ENCODE measurements at places on chromosomes 3 and 15.

DNA sequence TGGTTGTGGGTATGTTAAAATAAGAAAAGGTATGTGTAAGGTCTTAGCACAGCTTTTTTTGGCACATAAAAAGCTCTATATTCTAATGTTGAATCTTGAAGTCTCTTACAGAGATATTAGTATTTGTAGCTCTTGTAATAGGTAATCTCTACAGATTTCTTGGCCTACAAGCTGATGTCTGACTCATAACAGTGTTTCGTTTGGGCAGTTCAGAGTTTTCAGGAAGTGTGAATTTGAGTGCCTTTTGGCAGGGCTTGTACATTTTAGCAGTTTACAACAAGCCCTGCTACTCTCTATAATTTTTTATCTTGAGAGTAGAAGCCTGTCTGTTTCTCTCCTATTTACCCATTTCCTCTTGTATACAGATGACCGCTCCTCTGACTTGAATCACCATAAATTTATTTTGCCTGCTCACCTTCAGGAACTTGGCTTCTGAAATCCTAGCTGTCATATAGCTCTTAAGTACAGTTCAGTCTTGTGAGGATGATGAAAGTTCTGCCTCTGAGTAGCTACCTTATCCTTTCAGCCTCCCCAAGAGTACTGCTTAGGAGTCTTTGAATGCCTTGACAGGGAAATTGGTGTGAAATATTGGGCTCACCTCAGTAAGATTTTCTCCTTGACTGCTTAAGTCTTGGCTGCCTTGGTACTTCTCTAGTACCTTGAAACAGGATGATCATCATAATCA, 419.9 kb upstream of the RARB start:
- no peak for DNase-seq

DNA sequence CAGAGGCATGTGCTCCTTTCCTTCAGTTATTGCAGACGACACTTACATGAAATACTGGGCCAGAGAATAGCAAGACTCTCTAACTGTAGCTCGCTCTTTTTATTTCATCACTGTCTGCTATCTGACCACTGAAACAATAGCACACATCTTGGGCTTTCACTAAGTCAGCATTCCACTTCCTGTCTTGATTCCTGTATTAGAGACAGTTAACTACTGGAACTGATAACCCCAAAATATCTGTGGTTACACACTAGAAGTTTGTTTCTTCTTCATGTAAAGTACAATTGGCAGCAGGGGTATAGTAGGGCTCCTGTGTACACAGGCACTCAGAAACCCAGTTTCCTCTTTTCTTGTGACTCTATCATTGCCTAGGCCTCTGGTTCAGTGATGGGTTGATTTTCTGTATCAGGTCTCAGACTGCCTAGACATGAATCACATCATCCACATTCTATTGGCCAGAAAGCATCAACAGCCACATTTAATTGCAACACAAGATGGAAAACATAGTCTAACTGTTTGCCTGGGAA, 230.2 kb upstream of the CD96 start:
- DNase-seq, result no peak

- no peak for DNase-seq
Measured at GRCh38 chr3:127524296-127524896, 66.1 kb downstream of the TPRA1 start.

GRCh38 chr3:157416347-157417087, 20.1 kb upstream of the PTX3 start:
- DNase-seq, result no peak

DNA sequence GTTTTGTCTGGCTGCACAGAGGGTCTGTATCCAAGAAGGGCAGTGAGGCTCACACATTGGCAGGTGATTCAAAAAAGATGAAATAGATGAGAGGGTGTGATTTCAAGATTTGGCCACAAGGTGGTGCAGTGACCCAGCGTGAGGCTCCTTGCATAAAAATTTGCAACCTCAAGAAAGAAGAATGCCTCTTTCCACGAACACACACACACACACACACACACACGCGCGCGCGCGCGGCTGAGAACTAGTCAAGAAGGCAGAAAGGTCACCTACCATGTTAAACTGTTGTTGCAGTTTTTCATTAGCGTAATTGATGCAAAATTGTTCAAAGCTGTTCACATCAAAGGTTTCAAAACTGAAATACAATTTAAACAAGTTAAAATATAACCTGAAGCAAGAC, 39.2 kb downstream of the MYO5C start:
- DNase-seq, result no peak

- no peak for DNase-seq
Measured at GRCh38 chr3:53051929-53052328, 6.1 kb upstream of the SFMBT1 start.

GRCh38 chr3:131200636-131201199, 174.0 kb downstream of the NEK11 start:
- no peak for DNase-seq

GRCh38 chr15:84151205-84151931, 84.2 kb upstream of the GOLGA6L4 start:
- no peak for DNase-seq

DNA sequence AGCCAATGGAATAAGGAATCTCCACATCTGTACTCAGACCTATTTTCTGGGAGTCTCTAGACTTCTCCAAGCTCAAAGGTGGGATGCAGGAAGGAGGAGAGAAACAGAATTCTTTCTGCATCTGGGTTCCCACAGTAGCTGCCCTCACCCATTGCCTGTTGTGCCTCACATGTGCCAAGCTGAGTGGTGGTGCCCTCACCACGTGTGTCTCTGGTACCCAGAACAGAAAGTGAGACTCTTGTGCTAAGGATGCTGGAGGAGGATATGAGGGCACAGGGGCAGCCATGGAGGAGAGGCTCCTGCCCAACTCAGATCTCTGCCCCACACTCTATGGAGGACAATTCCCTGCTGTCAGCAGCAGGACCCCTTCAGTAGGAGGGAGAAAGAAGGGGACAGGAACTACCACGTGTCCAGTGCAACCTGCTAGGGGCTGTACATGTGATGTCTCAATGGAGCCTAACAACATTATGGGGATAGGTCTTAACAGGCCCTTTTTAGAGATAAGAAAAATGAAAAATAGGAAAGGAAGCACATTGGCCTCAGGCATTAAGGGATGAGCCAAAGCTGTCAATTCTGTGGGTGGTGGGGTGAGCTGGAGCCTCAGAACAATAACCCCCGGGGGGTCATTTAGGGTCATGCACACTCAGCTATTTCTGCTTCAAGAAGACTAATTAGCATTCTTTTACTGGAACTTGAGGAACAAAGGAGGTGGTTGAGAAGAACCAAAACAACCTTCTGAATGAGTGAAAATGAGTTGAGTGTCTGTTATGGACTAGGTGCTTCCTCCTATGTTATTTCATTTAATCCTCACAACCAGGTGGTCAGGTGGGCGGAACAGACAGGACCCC, 16.3 kb upstream of the NOX5 start:
- DNase-seq, result no peak

GRCh38 chr3:5341610-5342009, 154.1 kb downstream of the EDEM1 start:
- no peak for DNase-seq

GRCh38 chr3:197021231-197021630, 8.4 kb downstream of the MELTF start:
- DNase-seq, result no peak

DNA sequence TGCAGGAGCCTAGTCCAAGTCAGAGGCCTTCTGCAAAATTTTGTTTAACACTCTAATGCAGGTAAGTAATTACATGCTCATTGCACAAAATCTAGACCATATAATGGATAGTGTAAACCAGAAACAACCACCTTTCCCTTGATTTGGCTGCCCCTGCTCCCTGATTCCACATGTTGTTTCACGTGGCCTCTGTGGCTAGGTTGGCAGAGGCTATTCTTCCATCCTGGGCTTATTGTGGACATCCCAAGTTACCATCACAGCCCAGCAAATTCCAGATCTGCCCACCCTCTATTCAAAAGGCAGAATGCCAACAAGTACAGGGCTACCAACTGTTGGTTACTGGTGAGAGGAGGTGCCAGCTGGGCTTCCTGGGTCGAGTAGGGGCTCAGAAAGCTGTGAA, 794.5 kb upstream of the GRM7 start:
- no peak for DNase-seq

Data from skeletal muscle cell (primary cell).